ENCODE measurements at places on chromosomes 13 and 19.

DNA sequence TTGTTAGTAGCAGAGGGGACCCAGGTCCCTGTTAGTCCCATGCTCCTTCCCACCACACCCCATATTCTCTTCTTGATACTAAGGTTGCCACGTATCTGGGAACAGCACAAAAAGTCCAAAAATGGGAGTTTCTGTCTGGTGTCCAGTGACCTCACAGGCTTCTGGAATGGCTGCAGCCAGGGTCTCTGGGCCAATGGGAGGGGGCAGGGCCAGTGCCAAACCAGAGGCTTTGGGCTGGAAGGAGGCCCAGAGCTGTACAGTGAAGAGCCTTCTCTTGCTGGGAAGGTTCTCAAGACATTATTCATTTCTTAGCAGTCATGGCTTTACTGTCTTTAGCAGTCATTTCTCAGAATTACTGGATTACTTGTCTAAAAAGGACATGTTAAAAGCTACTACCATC lies 119.2 kb downstream of the FRY start:
- DNase-seq = peak; percentile 82

DNA sequence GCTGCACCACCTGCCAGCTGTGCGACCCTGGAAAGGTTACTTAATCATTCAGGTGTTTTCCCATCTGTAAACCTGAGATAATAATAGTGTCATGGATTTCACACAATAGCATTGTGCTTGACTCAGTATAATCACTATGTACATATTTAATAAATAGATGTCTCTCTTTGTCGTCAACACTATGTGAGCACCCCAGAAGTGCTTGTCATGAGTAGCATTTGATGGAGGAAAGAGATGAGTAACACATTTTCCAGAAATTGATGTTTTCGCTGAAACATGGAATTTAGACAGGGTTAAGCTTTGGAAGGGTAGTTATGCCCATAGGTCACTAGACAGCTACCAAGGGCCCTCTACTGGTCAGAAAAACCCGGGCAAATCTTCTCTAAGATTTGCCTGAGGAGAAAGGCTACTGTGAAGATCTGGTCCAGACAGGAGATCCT lies 9.5 kb upstream of the MBNL2 start:
- peak; percentile 66 for DNase-seq

DNA sequence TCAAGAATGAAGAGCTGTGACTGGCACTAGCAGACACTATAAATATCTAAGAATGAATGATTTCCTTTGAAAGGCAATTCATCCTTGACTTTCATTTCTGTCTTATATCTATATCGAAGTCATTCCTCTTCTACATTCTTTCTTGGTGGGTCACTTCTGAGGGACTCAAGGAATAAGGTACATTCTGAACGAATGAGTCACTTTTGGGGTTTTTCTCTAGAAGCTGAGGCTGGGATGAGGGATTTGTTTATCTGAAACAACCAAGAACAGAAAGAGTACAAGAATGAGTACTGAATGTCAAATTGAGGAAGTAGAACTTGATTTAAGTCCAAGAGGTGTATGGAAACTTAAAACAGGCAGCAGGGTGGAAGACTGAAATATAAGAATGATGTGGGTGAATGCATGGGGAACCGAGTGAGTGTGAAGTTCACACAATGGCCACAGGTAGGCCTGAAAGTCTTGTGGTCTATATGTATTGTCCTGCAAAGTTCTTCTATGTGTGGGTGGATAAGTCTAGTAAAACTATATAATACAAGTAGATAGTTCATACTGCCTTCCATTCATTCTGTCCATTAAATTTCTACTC lies 343.9 kb downstream of the OXGR1 start:
- DNase-seq = no peak

- peak; percentile 56 for DNase-seq
Observed at GRCh38 chr19:56350416-56351045, 35.9 kb upstream of the ZSCAN5A start.

DNA sequence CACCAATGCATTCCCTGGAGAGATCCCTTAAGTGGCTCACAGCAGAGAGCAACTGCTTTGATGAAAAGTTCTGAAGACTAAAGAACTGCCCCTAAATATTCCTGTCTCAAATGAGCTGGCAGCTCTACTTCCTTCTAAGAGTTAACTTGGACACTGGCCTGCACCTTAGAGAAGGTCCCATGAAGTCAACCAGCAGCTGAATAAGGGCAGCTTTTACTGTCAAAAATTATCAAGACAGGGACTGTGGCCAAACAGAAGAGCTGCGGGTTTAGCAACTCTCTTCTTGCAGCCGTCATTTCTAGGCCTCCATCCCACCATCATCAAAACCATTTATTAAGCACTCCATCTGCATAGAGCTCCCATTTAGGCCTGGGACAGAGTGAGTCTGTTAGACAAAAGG lies 491.1 kb upstream of the TSHZ3 start:
- DNase-seq = no peak

GRCh38 chr19:1590641-1591397 lies 1.8 kb downstream of the MBD3 start:
- DNase-seq = peak; percentile 42

DNA sequence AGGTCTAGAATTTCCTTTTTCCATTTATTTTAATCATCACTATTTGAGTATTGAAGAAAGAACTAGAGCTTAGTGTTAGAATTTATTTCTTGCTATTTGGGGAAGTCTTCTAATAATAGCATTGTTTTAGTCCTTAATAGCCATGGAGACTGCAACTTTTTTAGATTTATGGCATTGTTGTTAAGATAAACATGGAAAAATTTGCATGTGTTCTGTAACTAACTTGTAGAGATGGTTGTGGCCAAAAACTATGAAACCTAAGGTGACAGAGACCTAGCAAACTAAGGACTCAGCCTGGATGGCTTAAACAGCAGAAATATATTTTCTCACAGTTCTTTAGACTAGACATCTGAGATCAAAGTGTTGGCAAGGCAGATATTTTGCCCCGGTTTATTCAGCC lies 246.4 kb downstream of the SPRY2 start:
- no peak for DNase-seq

DNA sequence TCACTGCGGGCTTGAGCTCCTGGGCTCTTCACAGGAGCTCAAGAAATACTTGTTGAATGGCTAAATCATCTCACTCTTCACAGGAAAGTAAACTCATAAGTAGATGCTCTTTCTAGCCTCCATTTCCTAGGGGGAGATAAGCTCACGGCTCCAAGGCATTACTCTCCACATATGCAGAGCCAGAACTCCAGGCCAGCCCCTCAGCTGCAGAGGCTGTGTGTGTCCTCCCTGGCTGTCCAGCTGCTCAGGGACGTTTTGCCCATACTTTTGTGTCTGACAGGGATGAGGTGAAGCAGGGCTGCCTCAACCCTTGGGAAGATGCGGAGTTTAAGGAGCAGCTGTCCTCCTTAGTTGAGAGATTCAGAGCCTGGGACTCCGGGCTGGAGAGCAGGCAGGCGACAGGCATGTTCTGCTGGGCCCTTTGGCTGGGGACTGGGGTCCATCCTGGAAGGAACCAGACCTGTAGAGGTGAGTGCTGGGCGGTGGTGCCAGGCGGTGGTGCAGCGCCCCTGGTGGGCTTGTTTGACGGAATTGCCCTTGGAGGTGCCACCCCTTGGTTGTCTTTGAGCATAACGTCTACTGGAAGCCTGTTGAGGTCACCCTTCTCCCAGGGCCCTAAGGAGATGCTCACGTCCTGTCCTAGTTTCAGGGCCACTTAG lies 20.5 kb upstream of the SLC15A1 start:
- DNase-seq = no peak

Measured in GM03348 (cell line).